ENCODE measurements at places on chromosomes 2 and 18.

DNA sequence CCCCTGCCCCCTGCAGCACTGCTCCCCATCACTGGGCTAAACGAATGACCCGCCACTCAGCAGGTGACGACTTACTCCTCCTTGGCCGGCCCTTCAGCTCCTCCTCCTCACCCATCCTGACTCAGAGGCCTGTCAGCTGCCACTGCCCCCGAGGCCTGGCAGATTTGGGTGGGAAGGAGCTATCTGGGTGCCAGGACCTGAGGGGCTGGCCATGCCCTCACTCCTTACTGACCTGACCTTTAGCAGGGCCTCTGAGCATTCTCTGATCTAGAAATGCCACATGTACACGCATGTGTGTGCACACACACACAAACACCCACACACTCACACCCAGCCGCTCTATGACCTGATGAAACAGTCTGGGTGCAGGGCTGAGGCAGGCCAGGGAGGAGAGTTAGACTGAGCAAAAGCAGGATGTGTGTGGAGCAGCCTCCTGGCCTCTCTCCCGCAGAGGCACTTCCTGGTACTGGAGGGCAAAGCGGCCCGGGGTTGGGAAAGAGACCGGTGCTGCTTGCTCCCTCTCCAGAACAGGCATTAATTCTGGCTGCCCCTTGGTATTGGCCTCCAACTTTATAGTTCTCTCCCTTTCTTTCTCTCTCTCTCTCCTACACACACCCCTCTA lies 68.0 kb downstream of the ZFP36L2 start:
- DNase-seq: no peak

GRCh38 chr2:20573620-20574422 lies 77.1 kb downstream of the HS1BP3 start:
- DNase-seq: no peak

GRCh38 chr2:202613479-202613878 lies 21.3 kb upstream of the FAM117B start:
- DNase-seq: no peak

- DNase-seq: no peak
Observed at GRCh38 chr2:30106543-30106942, 40.3 kb upstream of the YPEL5 start.

DNA sequence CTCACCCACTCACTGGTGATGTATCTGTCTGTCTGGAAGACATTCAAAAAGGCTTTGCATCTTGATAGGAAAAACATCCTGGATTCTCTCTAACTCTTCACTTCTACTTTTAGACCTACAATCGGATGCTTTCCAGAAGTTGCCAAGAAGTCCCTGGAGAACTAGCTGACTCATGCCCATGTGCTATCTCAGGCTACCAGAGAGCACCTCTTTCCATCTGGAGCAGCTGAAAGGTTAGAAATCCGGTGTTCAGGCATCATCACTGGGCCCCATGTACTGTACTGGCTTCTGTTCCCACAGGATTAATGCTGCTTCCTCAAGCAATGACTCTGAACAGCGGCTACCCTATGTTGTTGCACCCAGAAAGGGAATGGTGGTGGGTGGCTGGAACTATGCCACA lies 259.0 kb downstream of the NBAS start:
- no peak for DNase-seq

DNA sequence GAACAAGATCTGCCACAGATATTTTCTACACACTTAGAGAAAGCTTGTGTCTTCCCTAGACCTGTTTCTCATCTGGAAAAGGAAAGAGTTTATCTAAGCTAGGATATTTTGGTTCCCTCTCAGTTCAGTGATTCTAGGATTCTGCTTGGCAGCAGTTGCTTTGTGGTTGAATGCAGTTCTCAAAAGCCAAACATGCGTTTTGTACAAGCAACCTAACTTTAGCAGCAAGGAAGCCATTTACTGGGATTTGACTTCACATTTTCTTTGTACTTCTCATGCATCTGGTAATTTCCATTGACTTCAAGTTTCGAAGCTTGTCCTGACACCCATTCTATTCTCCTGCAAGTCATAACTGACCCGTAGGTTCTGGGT lies 33.3 kb downstream of the VSNL1 start:
- DNase-seq: no peak

DNA sequence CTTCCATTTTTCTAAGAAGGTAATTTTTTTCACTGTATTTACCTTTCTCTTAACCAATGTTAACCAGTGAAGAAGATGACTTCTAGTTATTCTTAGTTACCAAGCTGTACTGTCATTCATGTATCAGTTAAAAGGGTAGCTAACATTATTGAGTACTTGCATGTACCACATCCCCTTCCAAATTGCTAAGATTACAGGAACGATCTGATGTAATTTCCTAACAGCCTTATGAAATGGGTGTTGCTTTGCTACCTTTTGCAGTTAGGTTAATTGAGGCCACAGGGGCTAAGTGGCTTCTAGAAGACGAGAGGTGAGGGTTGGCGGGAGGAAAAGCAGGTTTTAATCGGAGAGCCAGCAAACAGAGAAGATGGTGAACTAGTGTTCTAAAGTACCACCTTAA lies 1.8 kb upstream of the SULT6B1 start:
- DNase-seq: no peak

DNA sequence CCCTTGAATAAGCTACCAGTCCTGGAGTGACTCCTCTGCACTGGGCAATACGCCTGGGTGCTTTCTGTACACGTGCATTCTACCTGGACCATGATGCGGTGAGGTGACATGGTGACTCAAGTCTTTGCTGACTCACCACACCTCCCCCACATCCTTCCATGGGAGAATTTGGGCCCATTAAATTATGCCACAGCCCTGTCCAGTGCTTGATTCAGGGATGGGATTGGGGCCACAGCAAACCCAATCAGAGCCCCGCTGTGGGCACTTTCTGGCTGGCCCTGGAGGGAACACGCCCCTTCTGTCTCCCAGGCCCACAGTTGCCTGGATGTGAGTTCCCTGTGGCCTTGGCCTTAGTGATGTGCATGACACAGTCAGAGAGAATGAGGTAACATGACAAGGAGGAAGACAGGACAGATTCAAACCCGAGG lies 86.9 kb downstream of the LRRC30 start:
- no peak for DNase-seq

DNA sequence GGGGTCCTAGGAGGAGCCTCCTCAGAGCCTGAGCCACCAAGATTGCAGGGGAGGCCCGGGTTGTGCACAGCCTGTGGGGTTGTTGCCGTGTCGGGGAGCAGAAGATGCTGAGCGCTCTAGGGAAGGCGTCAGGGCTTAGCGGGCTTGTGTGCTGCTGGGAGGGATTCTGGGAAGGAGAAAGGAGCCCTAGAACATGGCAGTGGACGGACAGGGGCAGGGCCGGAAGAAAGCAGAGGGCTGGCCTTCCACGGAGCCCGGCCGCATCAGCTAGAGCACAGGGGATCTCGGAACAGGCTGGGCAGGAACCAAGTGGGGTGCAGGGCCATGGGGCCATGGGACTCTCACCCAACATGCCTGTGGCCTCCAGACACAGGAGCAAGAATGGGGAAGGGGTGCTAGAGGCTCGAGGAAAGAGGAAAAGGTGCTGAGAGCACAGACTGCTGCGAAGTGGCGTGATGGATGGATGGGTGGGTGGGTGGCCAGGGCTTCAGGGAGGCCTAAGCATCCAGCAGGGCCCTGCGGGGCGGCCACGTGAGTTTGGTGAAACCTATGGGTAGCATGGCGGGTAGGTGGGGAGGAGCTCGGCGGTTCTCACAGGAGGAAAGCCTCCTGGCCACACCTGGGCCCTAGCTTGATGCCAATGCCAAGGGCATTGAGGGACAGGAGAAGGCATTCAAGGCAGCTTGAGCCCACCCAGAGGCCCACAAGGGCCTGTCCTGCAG lies 35.8 kb downstream of the MTERF4 start:
- DNase-seq: no peak

DNA sequence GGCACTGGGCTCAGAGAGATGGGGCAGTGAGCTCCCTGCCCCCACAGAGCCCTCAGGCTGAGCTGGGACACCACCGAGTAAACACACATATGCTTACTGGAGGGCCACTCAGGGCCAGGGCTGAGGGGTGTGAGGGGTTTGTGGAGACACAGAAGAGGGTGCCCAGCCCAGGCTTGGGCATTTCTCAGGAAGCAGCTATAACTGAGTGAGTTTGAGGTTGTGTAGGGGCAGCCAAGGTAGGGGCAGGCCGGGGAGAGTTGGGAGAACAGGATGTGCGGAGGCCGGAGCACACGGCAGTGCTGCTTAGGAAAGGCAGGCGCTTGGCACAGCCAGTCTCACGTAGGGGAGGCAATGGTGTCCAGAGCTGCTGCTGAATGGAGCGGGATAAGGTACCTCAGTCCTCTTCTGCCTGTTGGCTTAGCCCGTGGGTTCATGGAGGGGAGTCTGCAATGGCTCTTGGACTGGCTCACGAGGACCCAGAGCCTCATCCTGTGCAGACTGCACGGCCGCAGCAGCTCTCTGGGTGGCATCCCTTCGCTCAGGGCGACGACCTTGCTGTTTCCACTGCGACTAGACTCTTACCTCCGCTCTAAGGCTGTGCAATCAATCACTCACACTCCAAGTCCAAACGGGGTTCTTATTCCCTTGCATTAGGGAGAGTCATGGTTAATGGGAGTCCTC lies 466.1 kb upstream of the HS6ST1 start:
- no peak for DNase-seq

GRCh38 chr2:237702441-237703391 lies 75.3 kb downstream of the LRRFIP1 start:
- no peak for DNase-seq

DNA sequence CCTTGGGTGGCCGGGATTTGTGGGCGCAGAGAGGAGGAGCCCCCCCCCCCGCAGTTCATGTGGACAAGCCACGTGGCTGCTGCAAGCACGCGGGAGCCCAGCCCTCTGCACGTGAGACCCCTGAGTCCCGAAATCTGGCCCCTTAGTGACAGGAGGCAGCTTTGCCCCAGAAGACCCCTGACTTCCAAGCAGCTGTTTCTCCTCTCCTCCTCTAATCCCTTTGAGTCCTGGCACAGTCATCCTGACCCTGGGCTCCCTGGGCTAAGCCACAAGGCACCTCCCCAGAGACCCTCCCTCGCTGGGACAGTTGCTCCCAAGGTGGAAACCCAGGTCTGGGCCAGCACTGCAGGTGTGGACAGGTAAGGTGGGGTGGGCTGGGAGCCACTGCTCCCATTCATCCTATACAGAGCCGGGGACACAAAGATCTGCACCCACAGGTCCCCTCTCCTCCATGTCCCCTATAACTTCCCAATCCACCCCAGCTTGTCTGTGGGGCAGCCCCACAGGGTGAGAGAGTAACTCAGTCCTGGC lies 923 bp downstream of the TEKT4 start:
- DNase-seq: no peak

GRCh38 chr2:19377717-19378116 lies 19.3 kb upstream of the OSR1 start:
- DNase-seq: no peak

Data from hypothalamus (tissue), 51 donors.